ENCODE measurements at places on chromosomes 12 and 14. TPM values are rescaled to one million over a fixed set of nuclear protein-coding genes. Genes with fewer than 3 reads are reported as not detected.

GRCh38 chr12:86590296-86590695 is 334.1 kb upstream of the MGAT4C start:
- DNase-seq = no peak

DNA sequence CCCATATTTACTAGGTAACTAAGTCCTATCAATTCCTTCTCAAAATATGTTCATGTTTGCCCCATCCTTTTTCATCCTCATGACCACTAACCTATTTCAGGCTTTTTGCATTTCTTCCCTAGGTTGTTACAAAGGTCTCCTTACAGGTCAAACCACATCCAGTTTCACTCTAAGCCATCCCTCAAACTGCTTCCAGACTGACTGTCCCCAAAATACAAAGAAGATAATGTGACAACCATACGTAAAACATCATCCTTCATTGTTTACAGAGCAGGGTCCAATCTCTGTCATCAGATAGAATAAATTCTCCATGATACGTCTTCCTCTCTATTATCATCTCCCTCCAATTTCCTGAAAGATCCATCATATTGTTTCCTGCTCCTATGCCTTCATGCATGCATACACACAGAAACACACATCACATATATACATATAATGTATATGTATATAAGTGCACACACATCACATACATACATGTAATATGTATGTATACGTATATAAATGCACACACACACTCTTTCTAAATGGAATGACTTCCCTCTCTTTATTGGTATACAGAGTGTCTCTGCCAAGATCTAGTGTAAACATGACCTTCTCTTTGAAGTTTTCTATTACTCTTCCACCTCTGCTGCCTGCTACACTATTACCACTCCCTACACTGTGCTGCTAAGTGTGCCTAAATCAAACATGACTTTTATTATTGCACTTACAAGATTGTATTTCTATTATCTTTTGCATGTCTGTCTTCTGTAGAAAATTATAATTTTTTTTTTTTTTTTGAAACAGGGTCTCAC is 30.7 kb upstream of the EPS8 start:
- DNase-seq = no peak

- DNase-seq = no peak
Observed at GRCh38 chr12:12610711-12611110, 965 bp upstream of the CREBL2 start.

- no peak for DNase-seq
Observed at GRCh38 chr14:75496755-75497154, 25.5 kb upstream of the BATF start.

GRCh38 chr14:71361336-71361735 is 454.1 kb downstream of the PCNX1 start:
- DNase-seq = no peak

GRCh38 chr12:6235906-6236640 is 35.9 kb downstream of the CD9 start:
- DNase-seq = no peak

GRCh38 chr12:89414322-89414721 is 62.0 kb upstream of the DUSP6 start:
- no peak for DNase-seq

GRCh38 chr14:103378038-103378854 is 7.0 kb upstream of the MARK3 start:
- no peak for DNase-seq

DNA sequence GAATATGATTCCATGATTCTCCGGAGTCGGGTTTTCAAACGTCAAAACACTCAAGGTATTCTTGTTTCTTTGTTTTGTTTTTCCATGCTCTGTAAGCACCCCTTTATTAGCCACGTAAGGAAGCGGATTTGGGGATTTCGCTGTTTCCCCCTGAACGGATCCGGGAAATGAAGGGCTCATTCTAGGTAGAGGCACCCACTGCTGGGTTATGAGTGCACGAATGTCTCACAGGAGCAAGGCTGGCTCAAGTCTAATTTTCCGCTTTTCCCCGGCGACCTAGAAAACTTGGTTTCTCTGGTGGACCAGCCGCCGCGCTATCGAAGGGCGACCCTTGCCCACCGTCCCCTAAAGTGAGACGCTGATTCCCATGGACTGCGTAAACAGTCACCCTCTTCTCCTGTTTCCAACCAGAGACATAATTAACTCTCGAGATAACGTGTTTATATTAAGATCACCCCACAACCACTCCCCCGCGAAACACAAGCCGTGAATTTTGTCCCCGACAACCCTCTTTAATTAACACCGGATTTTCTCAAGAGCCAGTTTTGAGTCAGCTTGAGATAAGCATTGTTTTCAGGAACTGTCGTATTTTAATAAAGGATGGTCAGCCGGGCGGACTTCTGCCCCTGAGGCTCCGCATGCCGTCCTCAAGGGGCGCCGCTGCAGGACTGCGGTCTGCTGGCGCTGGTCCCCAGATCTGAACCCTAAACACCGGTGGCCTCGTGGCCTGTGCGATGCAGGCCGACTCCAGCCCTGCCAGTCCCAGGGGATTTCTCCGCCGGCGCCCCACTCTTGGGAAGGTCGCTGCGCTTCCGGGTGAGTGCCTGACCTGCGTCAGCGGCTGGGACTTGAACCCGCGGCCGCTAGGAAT is 515 bp upstream of the ABCC9 start:
- peak; percentile 84 for DNase-seq

- no peak for DNase-seq
Observed at GRCh38 chr12:57611827-57612710, 834 bp downstream of the ARHGEF25 start.

GRCh38 chr12:34119366-34119765 is 97.1 kb downstream of the ALG10 start:
- DNase-seq = no peak

The KRT74 gene
- total RNA-seq = not detected

The CLEC2A gene
- not detected for total RNA-seq

The CMKLR1 gene
- 21.0 TPM for total RNA-seq
